ENCODE measurements at places on chromosomes 16 and 17.
A peak's percentile ranks its signal among the peaks of the same experiment; 100 is the strongest.

DNA sequence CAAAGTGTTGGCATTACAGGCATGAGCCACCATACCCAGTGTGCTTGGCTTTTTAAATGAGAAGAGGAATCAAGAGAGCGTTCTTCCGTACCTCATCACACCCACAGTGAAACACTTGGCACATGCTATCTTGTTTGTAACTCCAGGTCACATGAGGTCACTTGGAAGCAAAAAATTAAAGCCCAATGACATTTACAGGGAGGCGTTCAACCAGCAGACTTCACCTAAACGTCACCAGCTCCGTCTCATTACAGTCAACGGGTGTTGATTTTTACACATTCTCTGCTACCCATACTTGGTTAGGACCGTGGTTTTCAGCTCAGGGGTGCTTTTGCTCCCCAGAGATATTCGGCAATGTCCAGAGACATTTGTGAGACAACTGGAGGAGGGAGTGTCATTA lies 127.0 kb downstream of the XYLT1 start:
- DNase-seq = no peak

DNA sequence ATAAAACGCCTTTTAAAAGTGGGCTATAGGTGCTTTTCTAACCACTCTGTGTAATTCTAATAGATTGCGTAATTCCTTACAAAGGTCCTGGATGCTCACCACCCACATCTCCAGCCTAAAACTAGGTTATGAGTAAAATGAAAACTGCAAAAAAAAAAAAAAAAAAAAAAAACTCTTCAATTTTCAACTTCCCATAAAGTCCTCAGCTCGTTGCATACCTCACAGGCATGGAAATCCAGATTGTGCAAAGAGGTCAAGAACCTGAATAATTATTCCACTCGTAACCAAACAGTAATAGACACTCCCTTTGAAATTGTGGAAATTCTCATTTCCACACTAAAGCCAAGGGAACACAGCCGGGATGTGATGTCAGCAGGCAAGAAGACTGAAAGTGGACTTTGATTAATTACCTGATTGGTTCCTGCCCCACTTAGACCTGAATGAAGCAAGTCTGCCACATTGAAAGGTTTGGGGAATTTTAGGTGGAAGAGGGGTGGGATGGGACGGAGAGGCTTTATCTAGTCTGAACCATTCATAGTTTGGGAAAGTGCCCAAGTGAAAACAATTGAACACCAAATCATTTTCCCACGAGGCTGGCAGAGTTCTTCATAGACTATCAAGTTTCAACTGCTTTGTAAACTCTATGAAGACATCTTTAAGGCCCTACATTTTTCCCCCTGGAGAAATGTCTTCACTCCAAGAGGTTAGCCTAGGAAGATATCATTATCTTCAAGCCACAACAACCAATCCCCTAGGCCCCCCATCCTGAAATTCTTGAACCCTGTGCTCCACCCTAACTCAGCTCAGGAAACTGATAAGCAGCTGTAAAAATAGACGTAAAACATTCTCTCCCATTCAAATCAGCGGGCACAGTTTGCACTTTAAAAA lies 49.1 kb upstream of the TANC2 start:
- no peak for DNase-seq

DNA sequence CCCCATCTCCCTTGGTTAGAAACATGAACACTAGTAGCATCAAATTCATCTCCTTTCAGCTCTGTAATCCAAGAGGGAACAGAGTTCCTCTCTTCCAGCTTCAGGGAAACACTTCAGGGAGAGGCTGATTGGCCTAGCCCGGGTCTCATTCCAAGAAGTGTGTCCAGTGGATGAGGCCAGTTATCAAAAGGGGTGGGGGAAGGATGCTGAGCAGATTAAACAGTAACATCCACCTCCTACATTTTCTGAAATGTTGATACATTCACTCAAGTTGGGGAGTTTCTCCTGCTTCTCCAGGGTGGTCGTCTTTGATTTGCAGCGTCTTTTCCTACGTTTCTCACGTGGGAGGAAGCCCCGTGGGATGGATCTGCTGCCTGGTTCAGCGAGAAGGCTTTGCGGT lies 62.9 kb upstream of the WSB1 start:
- DNase-seq = no peak

GRCh38 chr17:66980896-66981295 lies 16.4 kb downstream of the CACNG4 start:
- DNase-seq = no peak

DNA sequence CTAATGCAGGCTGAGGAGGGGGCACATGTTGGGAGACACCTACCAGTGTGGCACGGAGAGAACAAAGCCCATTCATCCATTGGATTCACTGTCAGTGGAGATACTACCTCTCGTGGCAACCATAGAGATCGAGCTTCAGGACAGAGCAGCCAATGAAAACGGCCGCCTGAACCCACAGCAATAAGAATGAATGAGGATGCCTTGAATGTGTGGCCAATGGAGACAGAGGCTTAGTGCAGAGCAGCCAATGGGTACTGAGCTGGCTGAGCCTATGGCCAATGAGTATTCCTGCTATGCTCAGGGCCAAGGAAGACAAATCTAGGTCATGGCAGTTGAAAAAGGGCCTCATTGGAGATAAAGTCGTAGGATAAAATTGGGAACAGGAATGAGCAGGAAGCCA lies 10.9 kb downstream of the ARHGEF15 start:
- DNase-seq = no peak

- no peak for DNase-seq
These were observed 18.3 kb upstream of the CBX8 start for GRCh38 chr17:79814974-79815835.

GRCh38 chr17:4766201-4766600 lies 5.5 kb upstream of the TM4SF5 start:
- no peak for DNase-seq

GRCh38 chr17:32551186-32551955 lies 64.6 kb downstream of the CDK5R1 start:
- no peak for DNase-seq

DNA sequence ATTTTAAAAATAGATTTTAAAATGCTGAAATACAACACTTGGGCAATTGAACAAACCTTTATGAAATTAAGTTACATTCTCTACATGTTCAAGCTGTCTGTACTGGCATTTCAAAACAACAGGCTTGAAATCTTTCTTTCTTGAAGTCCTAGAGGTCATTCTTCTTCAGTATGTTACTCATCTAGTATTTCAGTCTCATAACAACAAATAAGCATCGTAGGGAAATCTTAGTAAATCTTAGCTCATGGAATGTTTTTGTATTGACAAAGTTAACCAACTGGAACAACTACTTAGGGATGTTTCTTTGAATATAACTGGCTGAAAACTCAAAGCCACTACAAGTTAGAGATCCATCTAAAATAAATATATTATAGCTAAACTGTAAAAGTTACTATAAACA lies 96.6 kb downstream of the KIF2B start:
- DNase-seq = no peak

GRCh38 chr16:20774703-20775362 lies 11.0 kb downstream of the ACSM3 start:
- DNase-seq = peak; percentile 33

GRCh38 chr16:31213877-31214707 lies at the start of gene TRIM72:
TSS of gene TRIM72 (plus strand) at chr16:31214119. CDS start at chr16:31214739, 620 bp downstream.
- no peak for DNase-seq

- no peak for DNase-seq
These were observed 23.4 kb upstream of the SSTR2 start for GRCh38 chr17:73141411-73141810.

- DNase-seq = peak; percentile 24
These were observed 31.6 kb upstream of the FAAP100 start for GRCh38 chr17:81583589-81584342.

GRCh38 chr17:43723697-43724359 lies 34.8 kb downstream of the SOST start:
- no peak for DNase-seq

DNA sequence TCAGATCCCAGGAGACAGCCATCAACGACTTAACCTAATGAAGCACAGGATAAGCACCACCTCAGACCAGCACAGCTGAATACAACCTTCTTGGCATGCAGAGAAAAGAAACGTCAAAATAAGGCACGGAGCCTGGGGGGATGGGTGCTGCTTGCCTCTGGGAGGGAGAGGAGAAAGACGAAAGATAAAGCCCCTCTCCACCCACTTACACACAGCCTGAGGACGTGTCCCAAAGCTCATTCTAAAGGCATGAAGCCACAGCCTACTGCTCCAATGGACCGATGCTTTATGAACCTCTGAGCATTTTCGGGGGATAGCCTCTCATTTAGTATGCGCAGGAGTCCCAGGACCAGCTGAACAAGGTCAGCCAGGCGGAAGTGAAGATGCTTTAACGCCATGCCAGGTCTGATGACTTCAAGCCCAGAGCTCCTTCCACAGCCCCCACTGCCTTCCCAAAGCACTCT lies 31.1 kb downstream of the ST3GAL2 start:
- no peak for DNase-seq

- DNase-seq = no peak
These were observed 61.5 kb downstream of the WDR45B start for GRCh38 chr17:82586576-82587233.

DNA sequence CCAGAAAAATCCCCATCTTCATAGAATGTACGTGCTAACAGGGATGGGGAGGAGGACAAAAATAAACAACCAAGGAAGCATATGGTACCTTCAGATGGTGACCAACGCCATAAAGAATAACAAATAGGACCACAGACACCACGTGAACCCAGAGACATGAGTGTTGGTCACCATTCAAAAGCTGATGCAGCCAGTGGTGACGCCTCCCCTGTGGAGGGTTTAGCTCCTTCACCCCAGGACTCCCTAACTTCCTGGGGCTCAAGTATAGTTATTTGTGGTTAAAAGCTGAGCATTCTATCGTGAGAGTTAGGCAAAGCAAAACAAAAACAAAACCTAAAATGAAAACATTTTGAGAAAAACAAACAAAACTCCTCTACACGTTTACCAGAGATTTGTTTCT lies 184.7 kb downstream of the SOX9 start:
- no peak for DNase-seq

GRCh38 chr17:12097326-12097725 lies 76.6 kb downstream of the MAP2K4 start:
- no peak for DNase-seq

DNA sequence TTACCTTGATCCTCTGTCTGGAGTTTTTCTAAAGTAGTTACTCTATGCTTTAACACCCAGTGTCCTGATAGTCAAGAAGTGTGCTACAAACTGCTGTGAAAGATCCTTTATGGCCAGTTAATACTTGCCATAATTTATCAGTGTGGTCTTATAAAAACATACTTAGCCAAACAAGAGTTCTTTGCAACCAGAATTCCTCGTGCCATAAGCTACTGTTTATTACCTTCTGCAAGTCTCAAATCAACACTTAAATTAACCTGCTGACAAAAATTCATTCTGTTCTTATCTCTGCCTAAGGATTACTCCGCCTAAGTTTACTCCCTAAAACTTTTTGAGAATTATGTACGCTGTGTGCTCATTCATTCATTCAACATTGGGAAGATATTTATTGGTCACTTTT lies 22.8 kb downstream of the ZNF75A start:
- no peak for DNase-seq

DNA sequence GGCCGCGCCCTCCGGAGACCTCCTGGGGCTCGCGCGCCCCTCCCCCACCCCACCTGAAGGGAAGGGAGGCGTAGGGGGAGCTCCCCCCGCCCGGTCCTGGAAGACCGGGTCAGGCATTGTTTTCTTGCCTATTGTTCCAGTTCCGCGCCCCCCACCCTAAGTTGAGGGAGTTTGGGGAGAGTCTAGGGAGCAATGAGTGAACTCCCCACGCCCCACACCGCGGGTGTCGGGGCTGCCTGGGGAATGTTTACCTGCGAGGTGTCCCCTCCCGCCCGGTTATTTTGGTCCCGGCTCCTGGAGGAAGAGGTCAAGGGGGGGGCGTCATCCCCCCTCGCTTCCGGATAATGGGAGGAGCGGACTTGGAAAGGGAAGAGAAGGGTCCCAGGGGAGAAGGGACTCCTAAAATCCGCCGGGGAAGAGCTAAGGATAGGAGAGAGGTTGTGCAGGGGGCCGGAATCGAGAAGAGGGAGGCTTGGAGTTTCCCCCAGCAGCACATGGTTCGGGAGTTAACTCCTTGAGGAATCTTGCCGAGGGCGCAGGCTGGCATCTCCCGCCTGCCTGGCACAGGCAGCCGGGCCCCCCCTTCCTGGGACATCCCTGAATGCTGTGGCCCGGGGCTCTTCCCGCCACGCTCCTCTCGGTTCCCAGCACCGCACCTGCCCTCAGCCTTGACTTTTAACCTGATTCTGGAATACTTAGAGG lies 881 bp downstream of the MLLT6 start:
- DNase-seq = peak; percentile 43

DNA sequence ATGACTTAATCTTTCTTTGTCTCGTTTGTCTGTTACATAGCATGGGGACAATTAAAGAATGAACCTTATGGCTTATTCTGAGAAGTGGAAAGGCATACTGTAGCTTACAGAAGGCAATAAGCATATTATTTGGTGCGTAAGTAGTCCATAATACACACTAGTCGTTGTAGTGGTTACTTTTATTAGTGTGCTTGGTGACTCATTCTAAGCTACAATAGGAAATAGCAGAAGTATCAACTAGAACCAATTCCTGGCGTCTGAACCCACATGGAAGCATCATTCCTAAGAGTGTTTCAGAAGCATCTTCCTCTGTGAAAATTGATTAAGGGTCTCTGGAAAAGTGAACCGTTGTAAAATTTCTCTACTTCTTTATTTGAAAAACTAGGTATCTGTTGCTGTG lies 777.8 kb upstream of the EEF2KMT start:
- no peak for DNase-seq

GRCh38 chr17:31373150-31374093 lies 18.1 kb upstream of the RAB11FIP4 start:
- DNase-seq = no peak

DNA sequence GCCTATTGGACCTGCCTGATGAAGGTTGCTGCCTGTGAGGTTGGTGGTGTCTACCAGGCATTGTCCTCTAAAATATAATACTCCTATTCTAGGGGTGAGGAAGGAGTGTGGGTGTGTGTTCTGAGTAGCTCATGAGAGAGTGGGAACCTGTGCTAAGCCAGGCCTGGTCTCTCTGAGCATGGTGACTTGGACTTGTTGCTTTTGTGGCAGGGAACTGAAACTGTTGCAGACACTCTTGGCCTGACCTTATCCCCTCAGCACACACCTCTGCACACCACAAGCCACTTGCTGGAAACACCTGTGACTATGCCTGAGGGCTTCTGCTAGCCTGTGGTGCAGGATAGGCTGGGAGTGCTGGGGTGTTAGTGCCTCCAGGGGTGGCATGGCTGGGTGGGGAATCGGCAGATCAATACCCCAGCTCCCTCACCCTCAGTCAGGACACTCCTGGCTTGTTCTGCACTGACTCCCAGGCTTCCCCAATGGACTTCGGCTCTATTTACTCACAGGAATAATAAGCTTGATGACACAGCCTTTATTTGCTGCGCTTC lies 29.9 kb downstream of the PLCG2 start:
- no peak for DNase-seq

GRCh38 chr16:10333321-10334032 lies 52.4 kb upstream of the ATF7IP2 start:
- DNase-seq = no peak

- no peak for DNase-seq
These were observed 249.3 kb downstream of the MRTFB start for GRCh38 chr16:14320406-14320805.

GRCh38 chr17:62780269-62780668 lies 27.8 kb downstream of the MARCHF10 start:
- peak; percentile 15 for DNase-seq

GRCh38 chr17:75695141-75695829 lies 26.0 kb upstream of the ITGB4 start:
- DNase-seq = no peak
